ENCODE measurements at places on chromosomes 16 and 17.
A peak's percentile ranks its signal among the peaks of the same experiment; 100 is the strongest.

DNA sequence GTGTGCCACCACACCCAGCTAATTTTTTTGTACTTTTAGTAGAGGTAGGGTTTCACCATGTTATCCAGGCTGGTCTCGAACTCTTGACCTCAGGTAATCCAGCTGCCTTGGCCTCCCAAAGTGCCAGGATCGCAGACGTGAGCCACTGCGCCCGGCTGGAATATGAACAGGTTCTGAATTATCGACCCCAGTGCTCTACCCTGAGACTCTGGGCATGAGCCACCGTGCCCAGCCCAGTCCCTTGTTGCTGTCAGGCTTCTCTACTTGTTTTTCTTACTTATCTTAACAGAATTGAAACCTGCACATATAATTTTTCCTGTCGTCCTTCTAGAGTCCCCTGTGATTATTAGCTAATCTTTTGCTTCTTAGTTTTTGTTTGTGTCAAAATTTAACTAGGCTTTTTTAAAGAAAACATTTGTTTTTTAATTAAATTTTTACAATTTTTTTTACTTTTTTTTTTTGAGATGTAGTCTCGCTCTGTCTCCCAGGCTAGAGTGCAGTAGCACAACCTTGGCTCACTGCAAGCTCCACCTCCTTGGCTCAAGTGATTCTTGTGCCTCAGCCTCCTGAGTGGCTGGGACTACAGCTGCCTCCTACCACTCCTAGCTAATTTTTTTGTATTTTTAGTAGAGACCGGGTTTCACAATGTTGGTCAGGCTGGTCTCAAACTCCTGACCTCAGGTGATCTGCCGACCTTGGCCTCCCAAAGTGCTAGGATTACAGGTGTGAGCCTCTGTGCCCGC is 66.7 kb downstream of the AP2B1 start:
- no peak for DNase-seq

GRCh38 chr16:9316615-9317014 is 225.2 kb downstream of the HAPSTR1 start:
- DNase-seq = peak; percentile 75

GRCh38 chr17:82748756-82749155 is 3.1 kb upstream of the TBCD start:
- no peak for DNase-seq

- no peak for DNase-seq
Observed at GRCh38 chr16:86287664-86288201, 222.6 kb upstream of the FOXF1 start.

GRCh38 chr17:64661726-64661975 is 456 bp downstream of the SMURF2 start:
- DNase-seq = no peak

GRCh38 chr17:55663400-55663799 is 59.3 kb downstream of the TMEM100 start:
- DNase-seq = no peak
